KBM-7 (cell line): ENCODE measurements at places on chromosomes 13 and 19.
A peak's percentile ranks its signal among the peaks of the same experiment; 100 is the strongest.

DNA sequence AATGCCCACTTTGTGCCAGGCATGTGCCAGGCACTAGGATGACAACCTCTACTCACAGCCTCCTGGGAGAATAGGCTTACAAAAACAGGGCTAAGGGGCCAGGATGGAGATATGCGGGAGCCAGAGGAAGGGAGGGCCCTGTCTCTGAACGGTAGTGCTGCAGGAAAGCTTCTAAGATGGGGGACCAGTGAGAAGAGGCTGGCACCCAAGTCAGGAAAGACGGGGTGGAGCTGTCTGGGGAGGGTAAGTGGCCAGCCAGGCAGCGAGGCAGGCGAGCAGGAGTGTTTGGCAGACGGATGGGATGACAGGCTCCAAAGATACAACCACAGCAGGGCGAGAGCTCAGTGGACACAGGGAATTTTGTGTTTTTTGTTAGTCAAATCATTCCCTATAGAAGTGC lies 44.7 kb upstream of the GPI start:
- no peak for DNase-seq

- DNase-seq, result no peak
Observed at GRCh38 chr13:82947191-82947621, 935.1 kb downstream of the SLITRK1 start.

DNA sequence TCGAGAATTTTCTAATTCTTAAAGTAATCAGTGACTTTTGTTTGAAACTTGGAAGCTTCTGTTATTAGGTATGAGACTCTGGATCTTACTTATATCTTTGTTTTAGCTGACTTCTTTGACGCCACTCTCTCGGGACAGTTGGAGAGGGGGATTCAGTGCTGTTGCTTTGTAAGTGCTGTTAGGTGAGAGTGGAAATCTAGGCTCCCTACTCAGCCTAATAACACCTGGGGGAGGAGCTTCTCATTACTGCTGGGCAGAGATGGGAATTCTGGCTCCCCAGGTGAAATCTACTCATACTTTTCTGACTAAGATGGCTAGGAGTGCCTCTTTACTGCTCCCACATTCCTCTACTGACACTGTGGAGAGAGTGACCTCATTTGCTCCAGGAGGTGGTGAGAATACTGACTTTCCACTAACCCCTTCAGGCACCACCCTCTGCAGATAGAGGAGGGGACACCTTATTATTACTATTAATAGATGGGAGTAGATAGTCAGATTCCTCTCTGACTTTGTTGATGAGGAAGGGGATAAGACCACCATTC lies 324.9 kb upstream of the SPRY2 start:
- DNase-seq, result no peak

DNA sequence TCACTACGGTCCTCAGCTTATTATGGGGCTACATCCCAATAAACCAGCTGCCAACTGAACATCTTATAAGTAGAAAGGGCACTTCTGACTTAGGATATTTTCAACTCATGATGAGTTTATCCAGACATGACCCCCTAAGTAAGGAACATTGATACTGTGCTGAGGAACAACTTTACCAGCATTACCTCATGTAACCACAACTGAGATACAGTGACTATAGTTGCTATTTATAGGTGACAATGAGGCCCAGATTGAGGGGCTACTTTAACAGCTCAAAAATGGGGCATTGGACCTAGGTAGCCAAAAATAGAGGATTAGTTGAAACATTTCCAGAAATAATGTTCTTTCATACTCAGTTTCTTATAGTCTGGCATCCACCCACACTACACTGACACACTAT lies 26.8 kb downstream of the SKA3 start:
- peak; percentile 33 for DNase-seq

DNA sequence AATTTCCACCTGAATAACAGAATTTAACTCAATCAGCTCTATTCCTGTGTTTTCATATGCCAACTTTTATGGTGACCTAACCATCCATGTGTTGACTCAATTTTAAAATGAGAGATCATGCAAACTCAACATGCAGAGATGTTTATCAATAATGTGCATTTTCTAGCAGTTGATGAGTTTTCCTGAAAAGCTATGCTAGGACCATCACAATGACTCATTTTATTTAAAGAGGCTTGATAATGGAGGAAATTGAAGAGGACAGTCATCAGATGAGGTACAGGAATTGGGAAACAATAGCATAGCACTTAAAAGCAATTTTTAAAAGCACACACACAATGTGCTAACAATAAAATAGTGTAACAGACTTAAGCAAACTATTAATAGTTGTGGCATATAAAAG lies 127.1 kb downstream of the VWA8 start:
- no peak for DNase-seq

DNA sequence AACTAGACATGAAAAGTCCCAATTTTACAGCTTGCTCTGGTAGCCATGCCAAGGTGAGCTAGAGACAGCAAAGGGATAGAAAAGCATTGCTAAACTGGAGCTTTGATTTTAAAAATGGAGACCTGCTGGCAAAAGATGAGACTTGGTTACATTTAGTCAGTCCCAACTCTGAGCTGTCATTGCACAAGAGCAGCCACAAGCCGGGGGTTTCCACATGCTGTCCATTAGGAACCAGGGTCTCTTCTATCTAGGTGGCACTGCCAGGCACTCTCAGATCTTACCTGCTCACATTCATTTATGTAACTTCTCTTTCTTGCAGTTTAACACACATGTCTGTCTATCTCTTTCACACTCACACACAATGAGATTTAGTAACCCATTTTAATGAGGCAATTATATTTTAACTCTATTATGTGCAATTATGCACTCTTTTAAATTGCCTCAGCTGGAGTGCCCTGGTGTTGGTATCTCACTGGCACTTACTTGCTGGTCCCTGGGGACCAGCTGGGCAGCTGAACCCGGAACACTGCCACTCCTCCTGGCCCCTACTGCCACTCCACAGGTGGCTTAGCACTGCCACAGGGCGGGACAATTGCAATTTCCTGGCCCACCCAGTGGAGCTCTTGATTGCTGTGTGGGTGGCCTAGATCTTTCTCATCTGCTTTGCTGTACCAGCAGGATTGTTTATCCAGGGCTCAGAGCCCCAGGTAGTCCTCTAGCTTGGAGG lies 112.5 kb downstream of the COG6 start:
- no peak for DNase-seq

DNA sequence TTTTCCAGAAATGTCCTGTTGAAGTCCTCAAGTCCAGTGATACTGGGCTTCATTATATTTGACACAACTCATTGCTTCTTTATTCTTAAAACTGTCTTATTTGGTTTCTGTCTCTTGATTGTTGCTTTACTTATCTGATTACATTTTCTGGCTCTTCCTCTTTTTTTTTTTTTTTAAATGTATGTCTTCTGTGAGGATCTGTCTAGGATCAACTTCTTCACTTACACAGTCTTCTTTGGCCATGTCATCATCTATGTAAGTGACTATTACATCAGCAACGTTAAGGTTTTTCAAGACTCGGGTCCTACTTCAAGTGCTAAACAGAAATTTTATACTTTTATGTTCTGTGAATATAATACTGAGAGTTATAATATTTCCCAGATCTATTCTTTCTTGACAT lies 162.1 kb downstream of the PDS5B start:
- peak; percentile 35 for DNase-seq

DNA sequence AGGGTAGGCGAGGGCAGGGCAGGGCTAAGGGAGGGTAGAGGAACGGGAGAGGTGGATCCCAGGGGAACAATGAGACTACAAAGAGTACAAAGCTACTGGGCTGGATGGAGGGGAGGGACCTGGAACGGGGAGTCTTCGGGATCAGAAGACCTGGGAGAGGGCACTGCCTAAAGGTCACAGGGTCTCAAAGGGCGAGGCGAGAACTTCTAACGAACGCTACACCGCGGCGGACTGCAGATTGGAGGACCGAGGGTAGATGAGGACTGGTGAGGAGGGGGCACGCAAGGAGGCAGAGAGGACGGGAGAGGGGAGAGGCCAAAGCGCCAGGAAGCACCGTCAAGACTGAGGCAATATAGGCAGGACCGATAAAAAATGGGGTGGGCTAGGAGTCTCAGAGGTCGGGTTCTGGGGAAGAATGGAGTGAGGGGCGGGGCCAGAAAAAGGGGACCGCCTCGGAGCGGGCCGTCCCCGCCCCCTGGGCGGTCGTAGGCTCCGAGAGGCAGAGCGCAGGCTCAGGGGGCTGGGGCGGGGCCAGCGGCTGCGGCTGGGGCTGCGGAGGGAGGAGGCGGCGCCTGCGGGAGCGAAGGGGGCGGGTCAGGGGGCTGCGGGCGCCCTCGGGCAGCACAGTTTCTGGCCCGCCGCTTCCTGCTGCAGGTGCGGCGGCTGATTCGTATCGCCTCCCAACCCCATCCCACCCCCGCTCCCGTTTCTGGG lies 1.3 kb upstream of the KCNC3 start:
- peak; percentile 78 for DNase-seq

GRCh38 chr13:44287958-44288357 lies 85.7 kb upstream of the SERP2 start:
- DNase-seq, result no peak

DNA sequence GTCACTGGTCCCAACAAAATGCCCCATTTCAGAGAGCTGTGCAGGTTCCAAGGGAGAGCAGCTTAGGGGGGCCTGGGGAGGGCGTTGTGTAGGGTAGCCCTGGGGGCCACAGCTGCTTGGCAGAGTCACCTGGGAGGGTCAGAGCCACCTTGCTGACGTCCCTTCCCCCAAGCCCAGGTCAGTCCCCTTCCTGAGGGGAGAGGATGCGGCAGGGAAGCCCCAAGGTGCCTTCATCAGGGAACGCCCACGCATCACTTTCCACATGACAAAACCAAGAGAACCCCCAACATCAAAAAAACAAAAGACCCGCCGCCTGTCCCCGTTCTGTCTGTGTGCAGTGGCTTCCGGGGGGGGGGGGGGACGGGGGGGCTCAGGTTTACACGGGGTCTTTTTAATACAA lies 5.3 kb upstream of the UQCR11 start:
- no peak for DNase-seq

DNA sequence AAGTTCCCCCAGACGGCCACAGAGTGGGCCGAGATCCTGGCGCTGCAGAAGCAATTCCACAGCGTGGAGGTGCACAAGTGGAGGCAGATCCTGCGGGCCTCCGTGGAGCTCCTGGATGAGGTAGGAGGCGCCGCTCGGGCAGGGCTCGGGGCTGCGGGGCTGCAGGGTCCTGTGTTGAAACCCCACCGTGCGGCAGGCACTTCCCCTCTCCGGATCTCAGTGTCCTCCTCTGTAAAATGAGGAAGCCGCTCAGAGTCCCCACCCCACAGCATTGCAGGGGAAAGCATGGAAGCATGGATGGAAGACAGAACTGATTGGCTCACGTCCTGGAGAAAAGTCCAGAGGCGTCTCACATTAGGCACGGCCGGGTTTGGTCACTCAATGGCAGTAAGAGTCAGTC lies 6.8 kb upstream of the SCN1B start:
- no peak for DNase-seq

GRCh38 chr19:18046059-18046718 lies 38.2 kb downstream of the ARRDC2 start:
- no peak for DNase-seq

DNA sequence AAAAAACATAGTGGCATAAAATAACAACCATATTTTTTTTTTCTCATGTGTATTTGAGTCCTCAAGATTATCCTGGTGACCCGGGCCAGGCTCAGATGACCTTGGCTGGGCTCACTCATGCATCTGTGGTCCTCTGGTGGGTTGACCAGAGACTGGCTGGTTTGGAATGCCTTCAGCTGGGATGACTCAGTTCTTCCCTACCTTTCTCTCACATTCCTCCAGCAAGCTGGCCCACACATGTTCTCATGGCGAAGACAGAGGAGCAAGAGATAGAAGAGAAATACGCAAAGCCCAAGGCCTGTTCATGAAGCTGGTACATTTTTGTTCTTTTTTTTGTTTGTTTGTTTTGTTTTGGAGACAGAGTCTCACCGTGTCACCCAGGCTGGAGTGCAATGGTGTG lies 14.3 kb upstream of the ZNF541 start:
- DNase-seq, result no peak

GRCh38 chr13:36074659-36075058 lies 56.5 kb downstream of the DCLK1 start:
- no peak for DNase-seq

DNA sequence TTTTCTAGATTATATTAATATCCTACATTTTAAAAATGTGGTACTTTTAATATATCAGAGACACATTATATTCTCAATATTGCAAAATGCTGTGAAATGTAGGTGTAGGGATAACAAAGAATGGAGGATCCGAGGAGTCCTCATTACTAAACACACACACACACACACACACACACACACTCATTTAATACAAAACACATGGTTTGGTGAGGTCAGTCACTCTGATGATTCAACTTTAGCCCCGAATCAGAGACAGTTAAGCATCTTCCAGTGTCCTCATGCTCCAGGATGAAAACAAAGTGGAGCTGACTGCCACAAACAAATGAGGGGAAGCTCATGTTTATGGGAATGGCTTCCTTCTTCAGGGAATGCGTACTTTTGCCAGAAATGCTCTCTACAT lies 147.5 kb downstream of the CYSLTR2 start:
- no peak for DNase-seq

DNA sequence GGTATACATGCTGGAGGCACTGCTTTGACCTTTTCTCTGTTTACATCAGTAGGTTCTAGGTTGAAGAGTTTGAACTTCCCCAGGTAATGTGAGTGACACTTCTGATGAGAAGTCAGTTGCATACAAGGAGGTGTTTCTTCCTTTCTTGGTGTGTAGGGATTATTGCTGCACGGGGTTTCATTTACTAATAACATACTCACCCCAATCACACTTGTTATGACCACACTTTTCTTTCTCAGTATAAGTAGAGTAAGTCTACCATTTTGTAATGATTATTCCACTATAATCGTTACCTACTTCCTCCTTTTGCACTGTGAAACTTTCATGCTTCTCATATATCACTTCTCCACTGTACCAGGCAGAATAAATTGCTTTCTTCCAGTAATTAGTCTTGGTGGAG lies 138.0 kb downstream of the TNFSF13B start:
- DNase-seq, result peak; percentile 7

DNA sequence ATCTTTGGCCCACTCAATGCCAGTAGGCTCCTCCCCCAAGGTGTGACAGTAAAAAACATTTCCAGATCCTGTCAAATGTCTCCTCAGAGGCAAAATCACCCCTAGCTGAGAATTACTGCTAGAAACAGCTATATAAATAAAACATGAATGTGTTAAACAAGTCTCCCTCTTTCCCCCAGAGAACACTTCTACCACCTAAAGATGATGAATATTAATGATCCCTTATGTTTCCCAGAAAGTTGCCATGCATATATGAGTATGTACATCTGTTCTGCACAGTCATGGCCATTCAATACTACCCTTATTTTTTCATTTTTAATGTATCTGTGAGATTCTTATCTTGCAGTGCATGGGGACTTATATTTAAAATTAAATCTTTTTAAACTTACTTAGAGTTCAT lies 230.0 kb downstream of the SHISA2 start:
- DNase-seq, result no peak
